Prostate gland (tissue), 2 donors: ENCODE measurements at places on chromosomes 16 and 17.

DNA sequence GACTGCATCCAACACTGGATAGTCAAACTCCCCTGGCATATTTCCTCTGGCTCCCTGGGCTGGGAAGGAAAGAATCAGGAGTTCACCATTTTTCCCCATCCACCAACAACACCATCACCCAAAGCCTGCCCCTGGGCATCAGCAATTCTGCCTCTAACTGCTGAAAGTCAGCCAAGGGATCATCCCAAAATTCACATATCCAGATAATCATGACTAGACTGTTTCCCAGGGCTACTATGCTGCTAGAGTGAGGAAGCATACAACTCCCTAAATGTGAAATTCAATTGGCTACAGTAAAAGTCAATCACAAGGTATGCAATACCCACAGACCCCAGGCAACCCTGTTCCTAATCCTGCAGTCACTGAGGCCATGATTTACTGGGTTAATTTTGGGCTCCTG lies 230.6 kb downstream of the C16orf95 start:
- DNase-seq, result no peak

DNA sequence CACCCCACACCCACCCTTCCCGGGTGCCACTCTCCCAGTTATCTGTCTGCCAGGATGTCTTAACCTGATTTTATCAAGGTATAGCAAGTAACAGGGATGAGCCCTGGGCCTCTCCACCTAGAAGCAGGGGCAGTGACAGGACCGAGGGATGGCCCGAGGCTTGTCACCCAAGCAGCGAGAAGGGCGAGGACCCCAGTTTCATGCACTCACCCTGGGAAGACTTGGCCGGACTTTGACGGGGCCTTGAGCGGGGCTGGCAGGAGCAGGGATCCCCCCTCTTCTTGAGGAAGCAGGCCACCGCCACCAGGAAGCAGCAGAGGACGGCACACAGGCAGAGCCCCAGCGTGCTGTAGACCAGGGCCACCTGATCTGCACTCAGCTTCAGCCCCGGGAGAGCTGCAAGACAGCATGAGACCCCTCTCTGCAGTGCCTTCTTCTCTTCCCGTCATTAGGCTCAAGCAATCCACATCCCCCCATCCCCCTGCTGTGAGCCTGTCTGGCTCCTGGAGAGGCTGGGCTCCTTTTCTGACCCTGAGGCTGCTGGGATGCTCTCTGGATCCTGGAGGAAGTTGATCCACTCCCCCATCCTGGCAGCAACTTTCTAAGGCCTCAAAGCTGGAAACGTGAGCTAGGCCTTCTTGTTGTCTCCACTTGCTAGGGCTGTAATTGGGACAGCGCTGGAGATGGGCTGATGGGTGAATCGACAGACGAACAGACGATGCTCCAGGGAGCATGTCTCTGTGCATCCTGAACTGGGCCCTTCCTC lies 31.6 kb downstream of the TNFRSF13B start:
- no peak for DNase-seq

DNA sequence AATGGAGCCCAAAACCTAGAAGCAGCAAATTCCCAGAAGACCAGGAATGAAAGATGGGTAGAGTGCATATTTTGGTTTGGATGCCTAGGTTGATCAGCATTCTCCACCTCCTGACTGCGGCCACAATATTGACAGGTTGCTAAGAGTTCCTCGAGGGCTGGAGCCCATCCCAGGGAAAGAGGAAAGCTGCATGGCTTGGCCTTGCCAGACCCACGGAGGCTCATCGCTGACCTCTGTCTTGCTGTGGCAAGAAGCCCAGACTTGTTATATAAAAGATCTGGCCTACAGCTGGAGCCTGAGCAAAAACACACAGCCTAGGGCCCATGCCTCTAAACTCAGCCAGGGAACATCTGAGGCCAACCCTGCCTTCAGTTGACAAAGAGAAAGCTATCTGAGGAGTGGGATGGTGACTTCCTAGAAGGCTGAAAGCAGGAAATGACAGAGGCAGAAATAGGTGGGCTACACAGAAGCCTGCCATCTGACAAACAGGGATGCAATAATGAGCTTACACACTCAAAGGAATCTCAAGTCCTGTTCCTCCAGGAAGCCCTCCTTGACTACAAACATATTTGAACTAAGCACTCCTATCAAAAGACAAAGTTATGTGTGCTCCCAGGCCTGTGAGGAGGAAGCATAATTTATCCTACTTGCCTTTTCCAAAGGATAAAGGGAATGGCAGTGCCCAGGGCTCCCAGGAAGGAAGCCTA lies 22.5 kb upstream of the SLC35B1 start:
- DNase-seq, result no peak

DNA sequence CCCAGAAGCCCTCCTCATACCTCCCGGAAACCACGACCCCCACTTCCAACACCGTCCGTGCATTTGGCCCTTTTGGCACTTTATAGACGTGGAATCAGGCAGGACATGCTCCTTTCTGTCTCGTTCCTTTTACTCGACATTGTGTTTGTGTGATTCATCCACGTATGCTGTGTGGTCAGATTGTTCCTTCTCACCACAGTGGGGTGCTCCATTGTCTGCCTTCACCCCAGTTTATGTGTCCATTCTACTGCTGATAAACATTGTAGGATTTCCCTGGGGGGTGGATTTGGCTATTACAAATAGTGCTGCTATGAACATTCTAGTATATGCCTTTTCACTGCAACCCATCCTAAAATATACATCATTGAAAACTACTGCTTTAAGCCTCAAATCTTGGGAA lies 28.9 kb upstream of the RPH3AL start:
- DNase-seq, result no peak

GRCh38 chr17:52149626-52150025 lies 8.9 kb downstream of the CA10 start:
- no peak for DNase-seq
